ENCODE measurements at places on chromosomes 16 and 17.
A peak's percentile ranks its signal among the peaks of the same experiment; 100 is the strongest.

DNA sequence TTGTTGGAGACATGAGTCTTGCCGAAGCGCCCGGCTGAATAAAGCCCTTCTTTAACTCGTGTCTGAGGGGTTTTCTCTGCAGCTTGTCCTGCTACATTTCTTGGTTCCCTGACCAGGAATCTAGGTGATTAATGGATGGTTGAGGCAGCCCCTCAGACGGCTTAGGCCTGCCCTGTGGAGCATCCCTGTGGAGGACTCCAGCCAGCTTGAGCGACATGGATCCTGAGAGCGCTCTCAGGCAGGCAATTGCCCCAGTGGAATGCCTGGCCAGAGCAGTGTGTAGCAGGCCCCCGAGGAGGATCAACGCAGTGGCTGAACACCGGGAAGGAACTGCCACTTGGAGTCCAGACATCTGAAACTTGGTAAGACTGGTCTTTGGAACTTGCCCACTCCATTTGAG, 17.3 kb upstream of the ENDOV start:
- DNase-seq = no peak

DNA sequence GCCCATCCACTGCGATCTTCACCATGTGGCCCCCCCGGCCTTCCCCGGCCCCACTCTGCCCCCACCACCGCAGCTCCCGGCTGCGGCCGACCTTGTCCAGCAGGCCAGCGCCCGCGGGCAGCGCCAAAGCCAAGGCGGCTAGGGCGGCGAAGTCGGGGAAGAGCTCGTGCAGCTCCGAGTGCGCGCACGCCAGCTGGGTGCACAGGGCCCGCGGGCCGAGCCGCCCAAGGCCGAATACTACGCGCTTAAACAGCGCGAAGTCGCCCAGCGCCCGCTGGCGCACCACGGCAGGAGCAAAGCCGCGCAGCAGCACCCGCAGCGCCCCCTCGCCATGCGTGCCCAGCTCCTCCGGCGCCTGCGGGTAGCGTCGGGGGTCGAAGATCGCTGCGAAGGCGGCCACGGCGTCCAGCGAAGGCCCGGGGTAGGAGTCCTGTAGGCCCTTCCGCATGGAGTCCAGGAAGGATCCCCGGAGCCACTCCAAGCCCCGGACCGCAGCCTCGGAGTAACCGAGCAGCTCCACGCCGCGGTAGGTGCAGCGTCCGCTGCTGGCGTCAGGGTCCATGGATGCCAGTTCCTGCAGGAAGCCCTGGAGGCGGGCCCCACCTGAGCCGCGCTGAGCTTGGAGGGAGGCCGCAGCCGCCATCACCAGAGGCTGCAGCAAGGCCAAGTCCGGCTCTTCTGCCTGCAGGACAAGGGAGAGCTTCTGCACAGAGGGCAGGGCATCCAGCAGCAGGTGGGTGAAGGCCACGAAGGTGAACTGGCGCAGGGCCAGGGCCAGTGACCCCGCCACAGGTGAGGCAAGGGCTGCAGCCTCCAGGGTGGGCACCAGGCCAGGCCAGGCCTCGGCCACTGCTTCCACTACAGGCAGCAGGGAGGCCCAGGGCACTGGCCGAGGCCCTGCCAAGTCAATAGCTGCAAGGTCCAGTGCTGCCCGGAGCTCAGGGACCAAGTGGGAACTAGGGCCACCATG, 10.3 kb downstream of the C17orf113 start:
- DNase-seq = no peak

DNA sequence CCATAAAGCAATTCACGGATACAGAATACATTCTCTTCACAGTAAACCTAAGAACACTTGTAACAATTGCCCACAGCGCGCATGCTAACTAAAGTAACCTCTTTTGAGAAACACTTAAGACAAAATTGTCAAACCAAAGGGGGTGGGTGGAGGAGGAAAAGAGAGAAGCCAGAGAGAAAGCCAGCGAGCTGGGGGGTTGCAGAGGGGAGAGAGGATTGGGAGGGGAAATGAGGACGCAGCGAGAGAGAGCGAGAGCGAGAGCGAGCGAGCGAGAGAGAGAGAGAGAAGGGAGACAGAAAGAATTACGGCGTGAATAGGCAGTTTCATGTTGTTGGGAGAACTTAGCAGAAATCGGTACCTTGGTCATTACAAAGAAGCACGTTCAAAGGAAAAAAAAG, 1.6 kb upstream of the HOXB7 start:
- DNase-seq = no peak

DNA sequence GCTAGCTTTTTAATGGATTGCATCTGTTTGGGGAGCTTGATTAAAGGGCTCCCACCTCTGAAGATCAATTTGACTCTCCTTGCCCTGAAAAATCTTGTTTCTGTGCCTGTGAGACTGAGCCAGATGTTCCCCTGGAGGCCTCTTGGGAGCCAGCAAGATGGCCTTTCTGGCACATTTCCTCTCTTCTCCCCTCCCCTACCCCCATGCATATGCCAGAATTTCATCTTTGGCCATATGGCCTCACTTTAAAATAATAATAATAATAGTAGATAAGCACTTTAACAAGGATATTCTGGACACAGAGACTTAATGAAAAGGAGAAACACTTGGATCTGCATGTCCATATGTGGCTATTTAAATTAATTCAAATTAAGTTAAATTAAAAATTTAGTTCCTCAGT, 144.1 kb upstream of the CES5A start:
- no peak for DNase-seq

DNA sequence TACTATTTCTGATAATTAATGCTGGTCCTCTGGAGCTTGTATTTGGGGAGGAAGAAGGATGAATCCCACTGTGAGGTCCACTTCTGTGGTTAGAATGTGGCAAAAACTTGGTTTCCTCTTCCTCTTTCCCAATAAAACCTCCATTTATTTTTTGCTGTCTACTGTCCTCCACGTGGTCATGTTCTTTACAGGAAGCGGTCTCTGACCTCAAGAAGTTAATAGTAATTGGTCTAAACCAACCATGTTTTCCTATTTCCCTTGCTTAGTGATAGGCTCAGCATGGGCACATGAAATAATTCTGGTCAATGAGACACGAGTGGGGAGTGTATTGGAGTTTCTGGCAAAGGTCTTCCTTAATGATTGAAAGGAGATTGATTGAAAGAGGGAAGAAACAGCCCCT, 33.9 kb downstream of the CHP2 start:
- no peak for DNase-seq

- no peak for DNase-seq
Observed at GRCh38 chr16:11349599-11350276, 4.5 kb downstream of the RMI2 start.

DNA sequence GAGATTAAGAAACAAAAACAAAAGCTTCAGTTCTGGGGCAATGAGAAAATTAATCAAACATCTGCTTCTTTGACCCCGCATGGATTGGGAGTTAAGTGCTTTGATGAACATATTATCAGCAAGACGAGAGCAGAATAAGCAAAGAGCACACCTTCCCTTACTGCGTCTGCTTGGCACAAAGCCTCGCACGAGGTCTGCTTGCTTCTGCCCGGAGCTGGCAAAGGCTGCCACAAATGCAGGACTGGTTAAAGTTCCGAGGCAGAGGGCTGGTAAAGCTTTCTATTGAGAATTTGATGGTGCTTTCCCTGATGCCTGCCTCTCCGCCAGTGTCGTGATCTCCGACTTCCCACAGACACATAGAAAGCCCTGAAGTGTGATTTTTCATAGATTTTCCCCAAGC, 17.0 kb downstream of the VAT1L start:
- DNase-seq = no peak

- DNase-seq = no peak
Observed at GRCh38 chr16:77439106-77439505, 4.3 kb upstream of the ADAMTS18 start.

DNA sequence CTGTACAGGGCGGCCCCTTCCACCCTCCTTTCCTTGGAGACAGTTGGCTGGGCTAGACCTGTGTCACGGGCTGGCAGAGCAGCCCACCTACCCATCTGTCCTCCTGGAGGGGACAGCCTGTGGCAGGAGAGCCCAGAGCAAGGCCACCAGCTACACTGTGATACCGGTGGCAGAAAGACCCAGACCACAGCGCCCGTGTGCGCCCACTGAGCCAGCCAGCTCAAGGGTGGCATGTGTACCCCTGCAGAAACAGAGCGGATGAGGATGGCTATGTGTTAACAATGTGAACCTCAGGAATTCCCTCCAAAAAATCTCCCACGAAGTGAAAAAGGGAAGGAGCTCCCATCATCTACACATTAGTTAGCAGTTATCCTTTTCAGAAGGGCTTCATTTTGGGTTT, 7.1 kb downstream of the HBQ1 start:
- DNase-seq = no peak

DNA sequence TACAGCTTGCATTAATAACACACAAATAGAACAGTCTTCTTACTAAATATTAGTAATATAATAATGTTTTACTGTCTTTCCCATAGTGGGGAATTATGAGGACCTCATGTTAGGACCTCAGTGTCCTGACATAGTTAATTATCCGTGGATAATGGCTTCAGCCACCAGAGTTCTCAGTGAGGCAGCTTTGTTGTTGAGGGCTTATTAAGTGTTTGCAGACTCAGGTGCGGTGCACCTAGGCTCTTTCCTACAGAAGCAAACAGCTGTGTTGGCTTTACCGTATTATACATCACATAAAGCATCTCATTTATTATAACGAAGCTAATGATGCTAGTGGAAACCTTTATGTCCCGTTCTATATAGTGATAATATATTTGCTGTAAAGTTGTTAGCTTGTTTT, 246.7 kb downstream of the FTO start:
- DNase-seq = no peak

DNA sequence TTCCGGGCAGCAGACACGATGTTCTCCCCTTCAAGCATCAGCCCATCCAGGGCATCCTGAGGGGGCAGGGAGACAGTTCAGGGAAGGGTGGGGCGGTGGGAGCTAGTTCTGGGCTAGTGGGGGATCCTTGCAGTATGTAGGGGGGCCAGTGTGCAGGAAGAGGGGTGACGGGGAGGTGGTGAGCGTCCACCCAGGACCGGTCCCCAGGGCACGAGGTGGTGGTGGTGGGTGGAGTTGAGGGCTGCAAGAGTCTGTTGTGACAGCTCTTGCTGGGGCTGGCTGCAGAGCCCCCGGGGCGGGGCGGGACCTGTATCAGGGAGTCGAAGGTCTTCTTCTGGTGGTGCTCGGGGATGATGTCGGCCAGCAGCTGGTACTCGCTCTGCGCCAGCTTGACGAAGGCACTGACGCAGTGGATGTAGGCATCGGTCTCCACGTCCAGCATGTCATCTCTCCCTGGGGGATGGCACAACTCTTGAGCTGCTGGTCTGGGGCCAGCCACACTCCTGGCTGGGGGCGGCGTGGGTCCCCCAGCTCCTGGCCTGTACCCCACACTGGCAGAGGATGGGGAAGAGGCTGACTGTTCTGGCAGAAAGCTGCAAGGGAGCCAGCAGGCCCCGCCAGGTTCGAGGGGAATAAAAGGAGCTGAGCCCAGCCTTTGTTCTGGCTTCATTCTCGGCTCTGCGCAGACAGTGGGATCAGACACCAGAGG, 10.0 kb downstream of the ZACN start:
- no peak for DNase-seq

DNA sequence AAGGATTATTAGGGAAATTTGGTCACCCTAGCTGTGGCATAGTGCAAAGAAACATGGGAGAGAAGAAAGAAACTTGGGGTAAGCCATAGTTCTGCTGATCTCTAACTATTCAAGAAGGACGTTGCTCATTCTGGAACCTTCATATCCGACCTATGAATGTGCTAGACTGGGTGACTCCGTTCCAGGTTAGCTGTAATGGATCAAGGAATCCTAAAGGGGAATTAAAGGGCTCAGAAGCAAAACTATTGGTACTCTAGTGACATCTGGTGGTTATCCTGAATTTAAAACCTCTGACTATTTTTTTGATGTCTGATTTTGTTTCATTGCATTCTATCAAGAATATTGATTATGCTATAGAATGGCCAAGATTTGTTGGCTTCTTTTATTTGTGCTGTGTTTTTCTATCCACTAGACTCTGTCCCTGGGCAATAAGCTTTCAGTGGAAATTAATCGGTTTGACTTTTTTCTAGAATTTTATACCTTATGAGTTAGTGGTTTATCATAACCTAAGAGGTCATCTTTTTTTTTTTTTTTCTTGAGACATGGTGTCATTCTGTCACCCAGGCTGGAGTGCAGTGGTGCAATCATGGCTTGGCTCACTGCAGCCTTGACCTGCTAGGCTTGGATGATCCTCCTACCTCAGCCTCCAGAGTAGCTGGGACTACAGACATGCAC, 19.5 kb downstream of the PCTP start:
- DNase-seq = peak; percentile 39

GRCh38 chr16:15616012-15616411, 26.9 kb downstream of the MARF1 start:
- DNase-seq = no peak

DNA sequence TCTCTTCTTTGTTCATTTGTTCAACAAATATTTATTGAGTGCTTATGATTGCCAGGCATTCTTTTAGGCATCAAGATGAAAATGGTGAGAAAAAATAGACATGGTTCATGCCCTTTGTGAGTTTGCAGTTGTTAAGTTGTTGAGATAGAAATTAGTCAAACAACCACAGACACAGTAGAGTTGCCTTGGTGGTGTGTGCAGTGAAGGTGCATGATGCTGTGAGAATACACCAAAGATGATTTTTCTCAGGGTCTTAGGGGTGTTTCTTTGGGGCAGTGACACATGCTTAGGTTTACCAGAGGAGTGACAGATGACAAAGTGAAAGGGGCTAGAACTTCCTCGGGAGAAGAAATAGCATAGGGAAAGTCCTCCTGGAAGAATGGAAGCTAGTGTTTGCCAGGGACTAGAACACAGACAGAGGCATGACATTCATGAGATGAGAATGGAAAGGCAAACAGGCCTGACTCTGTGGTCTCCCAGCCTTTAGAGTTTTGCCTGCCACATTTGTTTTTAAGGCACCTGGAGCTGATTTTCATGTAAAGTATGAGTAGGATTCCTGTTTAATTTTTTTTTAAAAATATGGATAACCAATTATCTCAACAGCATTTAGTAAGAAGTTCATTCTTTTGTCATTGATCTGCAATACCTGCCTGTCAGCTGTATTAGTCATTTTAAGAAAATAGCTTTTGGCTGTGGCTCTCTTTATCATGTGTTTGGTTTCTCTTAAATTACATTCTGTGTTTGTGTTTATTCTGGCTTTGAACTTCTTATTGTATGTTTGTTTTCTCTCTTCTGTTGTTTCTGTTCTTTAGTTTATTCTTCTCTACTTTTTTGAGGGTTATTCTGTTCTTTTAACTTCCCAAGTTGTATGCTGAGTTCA, 36.6 kb downstream of the CYLD start:
- DNase-seq = no peak

GRCh38 chr17:6870841-6871240, 39.3 kb upstream of the TEKT1 start:
- DNase-seq = no peak

DNA sequence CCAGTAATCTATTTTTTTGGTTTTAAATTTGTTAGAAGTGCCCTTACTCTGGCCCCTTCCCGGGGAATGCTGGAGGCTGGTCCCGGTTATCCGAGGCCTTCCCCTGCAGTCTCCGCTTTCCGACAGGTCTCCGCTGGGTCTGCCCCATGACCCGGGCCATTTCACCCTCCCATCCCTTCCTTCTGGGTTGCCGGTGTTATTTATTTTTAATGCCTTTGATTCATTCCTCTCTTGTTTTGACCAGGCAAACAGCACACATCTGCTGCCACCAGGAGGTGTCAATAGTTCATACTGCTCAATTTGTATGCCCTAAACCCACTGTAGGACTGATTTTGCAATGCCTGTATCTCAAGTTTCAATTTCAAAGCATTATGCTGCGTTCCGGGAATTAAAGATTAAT, 113.2 kb upstream of the IRX5 start:
- peak; percentile 6 for DNase-seq

Measured in skeletal muscle cell (primary cell).